ENCODE measurements at places on chromosomes 11 and 22.

DNA sequence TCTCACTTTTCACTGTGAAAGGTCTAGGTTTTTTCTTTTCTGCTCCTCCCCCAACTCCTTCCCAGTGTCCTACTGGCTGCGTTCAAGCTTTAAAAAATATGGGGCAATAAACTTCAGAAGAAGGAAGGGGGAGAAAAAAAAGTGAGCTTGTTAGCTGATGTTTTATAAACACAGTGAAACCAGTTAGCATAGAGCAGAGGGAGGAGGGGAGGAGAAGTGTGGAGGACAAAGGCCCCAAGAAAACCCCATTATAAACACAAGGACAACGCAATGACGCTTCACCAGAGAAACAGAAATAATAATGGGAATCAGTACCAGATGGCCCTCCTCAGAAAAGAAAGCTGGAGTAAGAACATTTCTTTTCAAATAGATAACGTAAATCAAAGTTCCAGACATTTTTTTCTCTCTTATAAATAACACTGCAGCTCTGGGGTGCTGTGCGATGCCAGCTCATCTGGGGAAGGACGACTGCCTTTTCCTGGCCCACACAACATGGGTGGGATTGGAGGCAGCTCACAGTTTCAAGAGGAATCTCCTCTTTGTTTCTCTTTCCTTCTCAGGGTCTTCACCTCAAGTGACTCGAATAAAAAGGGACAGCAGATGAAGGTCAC lies 235.4 kb upstream of the NARS2 start:
- DNase-seq, result no peak

DNA sequence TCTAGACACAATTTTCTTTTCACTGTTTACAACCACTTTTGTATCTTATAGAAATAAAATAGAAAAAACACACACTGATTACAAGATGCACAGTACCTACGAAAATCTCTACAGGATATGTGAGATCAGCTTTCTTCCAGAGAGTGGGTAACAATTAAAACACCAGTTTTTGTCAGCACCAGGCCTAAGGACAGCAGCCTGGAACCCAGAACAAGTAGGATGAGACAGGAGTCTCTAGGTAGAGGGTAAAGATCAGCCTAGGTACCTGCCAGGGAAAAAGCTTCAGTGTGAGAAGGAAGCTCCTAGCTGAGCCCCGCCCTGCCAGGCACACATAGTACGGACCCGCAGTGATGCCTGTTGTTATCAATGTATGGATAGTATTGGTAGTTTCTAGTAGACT lies 61.9 kb downstream of the KIRREL3 start:
- DNase-seq, result no peak

DNA sequence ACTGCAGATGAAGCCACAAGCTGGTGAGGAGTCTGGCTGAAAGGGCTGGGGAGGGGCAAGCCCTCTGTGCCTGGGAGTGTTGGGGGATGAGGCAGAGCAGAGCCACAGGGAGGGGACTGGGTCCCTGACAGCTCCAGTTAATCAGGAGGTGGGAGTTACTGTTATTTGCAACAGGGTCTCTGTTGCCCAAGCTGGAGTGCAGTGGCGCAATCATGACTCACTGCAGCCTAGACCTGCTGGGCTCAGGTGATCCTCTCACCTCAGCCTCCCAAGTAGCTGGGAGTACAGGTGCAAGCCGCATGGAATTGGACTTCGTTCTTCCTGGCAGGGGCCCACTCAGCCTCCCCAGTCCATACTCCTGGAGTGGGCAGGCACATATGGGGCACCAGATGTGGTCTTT lies 7.7 kb downstream of the SCN2B start:
- DNase-seq, result no peak

DNA sequence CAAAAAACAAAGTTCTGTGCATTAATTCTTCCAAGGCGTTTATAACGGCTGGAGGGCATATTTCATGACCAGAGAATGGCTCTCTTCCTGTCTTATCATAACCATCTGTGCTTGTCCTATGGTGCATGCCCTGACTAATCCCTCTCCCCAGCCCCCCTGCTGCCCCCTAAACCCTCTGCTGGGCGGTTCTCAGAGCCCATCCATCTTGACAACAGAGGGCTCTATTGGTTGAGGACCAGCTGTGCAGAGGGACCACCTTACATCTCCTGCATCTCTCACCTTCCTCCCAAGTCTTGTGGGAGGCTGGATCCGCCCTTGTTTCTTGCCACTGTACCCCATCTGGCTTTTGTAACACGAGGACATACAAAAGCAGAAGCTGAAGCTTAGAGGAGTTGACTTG lies 282.1 kb downstream of the MIAT start:
- DNase-seq, result no peak

GRCh38 chr11:134291196-134291595 lies 15.0 kb downstream of the GLB1L3 start:
- no peak for DNase-seq

DNA sequence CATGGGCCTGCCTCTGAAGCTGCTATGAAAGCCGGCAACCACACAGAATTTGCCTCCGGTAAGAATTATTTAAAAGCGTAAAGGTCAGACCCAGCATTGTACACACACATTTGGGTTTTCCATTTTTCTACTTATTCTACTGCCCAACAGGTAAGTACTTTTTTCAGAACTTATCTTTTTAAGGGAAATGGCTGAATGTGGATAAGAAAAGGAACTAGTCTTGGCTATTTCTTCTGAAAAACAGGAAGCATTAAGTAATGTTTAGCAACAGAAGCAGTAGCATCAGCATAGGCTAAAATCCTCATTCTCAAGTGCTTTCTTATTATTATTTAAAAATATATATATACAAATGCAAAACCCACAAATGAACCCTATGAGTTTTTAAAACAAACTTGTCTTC lies 103.1 kb downstream of the MPPED2 start:
- DNase-seq, result no peak

GRCh38 chr11:41982276-41982675 lies 522.8 kb upstream of the LRRC4C start:
- DNase-seq, result no peak

GRCh38 chr11:127259102-127259501 lies 258.5 kb upstream of the KIRREL3 start:
- DNase-seq, result no peak

DNA sequence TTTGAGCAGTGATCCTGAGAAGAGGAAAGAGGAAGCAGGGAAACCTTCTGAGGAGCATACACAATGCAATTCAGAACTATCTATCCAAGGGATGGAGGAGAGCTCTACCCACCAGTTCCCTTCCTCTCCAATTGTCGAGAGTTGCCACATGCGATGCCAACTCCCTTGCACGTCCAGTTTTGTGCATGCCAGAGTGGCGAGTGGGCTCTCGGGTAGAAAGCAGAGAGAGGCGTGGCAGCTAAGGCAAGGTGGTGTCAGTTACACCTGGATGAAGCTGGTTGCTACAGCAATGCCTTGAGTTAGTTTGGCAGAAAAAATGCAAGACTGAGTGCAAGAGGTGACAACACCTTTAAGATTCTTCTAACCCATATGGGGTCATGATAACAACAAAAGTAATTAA lies 420.4 kb upstream of the CCDC90B start:
- no peak for DNase-seq

DNA sequence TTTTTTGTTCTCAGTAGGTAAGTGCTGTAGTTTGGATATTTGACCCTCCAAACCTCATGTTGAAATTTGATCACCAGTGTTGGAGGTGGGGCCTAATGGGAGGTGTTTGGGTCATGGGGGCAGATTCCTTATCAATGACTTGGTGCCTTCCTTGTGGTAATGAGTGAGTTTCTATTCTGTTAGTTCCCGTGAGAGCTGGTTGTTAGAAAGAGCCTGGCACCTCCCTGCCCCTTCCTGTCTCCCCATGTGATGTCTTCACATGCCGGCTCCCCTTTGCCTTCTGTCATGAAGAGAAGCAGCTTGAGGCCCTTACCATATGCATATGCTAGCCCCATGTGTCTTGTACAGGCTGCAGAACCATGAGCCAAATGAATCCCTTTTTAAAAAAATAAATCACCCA lies 138.3 kb downstream of the TMEM135 start:
- no peak for DNase-seq

DNA sequence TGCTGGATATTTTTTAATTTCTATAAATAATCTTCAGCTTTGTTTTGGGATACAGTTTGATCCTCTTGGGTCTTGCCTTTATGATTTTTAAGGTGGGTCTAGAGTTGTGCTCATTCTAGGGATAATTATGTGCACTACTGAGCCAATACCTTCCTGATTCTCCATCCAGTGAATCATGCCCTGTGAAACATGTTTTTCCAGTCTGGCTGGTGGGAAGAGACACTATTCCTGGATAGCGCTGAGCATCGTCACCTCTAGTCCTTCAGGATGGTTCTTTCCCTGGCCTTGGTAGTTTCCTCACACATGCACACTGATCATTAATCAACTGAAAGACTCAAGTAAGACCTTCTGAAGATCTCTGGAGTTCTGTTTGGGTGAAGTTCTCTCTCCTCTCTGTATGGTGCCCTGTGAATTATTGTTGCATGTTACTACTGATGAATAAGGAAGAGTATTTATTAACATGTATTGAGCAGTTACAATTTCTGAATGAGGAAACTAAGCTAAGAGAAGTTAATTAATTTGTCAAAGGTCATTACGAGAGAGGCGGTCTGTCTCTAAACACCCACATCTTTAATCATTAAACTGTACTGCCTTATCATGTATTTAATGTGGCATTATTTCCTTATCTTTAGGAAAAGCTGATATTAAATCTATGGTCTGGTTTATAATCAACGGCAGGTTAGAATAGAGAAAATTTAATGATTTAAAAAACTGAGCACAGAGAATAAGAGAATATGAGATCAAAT lies 39.1 kb upstream of the LIPT2 start:
- no peak for DNase-seq

DNA sequence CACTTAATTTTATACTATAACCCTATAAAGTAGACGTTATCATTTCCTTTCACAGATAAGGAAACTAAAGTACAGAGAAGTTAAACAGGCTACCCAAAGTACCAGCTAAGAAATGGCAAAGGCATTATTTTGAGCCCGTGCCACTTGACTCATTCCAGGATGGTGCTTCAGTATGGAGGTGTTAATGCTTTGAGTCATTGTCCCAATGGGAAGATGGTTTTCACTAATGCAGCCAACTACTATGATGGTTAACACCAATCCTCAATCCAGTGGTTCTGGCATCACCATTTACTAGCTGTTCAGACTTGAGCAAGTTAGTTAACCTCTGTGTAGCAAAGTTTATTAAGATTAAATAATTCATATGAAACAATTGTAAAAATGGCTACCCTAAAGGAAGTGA lies 123.1 kb upstream of the SLC5A12 start:
- DNase-seq, result no peak

All from left forelimb (tissue), 1 donor.